ENCODE measurements at places on chromosomes 12 and 14. TPM values are rescaled to one million over a fixed set of nuclear protein-coding genes. Genes with fewer than 3 reads are reported as not detected.

Gene SERPINA9
- under 0.01 TPM for total RNA-seq

Gene SPATS2
- 23.3 TPM for total RNA-seq

Gene HOXC9
- 11.6 TPM for total RNA-seq

Gene CLEC12A
- total RNA-seq, result 0.29 TPM

Gene OASL
- total RNA-seq, result 1.2 TPM

Gene RAD9B
- total RNA-seq, result 0.59 TPM

Gene PPP4R4
- 0.29 TPM for total RNA-seq

Gene TRHDE
- total RNA-seq, result 0.59 TPM

Gene DLST
- total RNA-seq, result 72.5 TPM

Gene SLC7A7
- total RNA-seq, result 4.7 TPM

Gene CCDC85C
- 3.2 TPM for total RNA-seq

Gene TBC1D30
- total RNA-seq, result 0.72 TPM

Gene BEST3
- not detected for total RNA-seq

- DNase-seq, result no peak
Observed at GRCh38 chr12:65731771-65732170, 92.5 kb upstream of the HMGA2 start.

DNA sequence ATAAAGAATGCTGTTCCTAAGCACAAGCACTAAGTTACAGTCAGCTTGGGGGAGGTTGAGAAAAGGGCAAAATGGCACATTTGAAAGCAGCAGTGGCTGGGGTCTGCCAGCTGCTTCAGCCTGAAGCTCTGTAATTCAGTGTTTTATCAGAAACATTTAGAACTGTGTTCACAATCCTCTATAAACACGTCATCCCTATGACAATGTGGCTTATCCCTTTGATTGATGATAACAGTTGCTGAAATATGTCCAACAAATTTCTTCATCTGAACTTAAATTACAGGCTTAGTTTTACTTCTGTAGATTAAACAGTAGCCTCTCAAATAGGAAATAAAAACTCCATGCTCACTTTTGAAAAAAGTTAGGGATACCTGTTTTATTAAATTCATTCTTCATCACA, 108.8 kb downstream of the VEZT start:
- DNase-seq, result no peak

- peak; percentile 88 for DNase-seq
Observed at GRCh38 chr14:65824285-65824977, 411.9 kb downstream of the FUT8 start.

DNA sequence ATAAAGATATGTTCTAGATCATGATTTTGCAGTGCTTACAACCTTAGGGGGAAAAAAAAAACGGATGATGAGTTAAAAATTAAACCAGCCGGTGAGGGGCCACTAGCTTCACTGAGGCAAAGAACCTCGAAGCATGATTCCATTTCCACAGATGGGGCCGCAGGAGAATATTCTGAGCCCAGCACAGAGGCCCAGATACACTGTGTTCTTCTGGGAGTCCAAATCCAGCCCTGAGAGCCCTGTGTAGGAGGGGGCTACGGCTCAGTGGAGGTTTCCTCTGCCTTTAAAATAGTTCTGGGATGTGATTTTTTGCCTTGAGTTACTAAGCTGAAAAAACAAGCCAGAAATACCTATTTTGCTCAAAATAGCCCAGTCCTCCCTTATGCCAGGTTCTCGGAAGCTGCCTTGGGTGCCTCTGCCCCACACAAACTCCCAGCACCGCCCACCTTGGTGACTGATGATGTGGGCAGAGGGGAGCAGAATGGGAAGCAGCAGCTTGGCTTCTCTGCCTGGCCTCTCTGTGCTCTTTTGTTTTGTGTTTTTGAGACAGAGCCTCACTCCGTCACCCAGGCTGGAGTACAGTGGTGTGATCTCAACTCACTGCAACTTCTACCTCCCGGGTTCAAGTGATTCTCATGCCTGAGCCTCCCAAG, 105.4 kb upstream of the BCL2L14 start:
- no peak for DNase-seq

DNA sequence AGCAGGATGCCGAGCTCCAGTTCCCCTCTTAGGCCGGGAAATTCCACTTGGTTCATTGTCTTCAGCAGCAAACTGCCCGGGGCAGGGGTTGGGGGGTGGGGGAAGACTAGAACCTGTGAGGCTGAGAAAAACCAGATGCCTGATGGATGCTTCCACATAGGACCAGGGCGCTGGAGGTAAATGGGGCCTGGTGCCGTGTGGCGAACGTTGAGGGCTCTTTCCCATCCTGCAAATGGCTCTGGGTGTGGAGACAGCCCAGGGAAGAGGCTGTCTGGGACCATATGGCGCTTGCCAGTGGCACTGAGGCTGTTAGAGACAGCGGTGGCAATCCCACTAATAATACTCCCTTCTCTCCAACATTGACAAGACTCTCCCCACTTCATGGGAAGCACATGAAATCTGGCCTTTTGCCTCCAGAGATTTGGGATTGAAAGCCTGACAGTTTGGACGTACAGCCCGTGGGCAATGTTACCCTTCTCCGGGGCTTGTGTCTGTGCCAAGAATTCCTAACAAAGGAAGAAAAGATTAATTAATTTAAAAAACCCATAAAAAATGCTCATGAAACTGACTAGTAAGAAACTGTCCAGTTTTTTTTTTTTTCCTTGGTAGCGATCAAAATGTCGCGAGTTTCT, 44.5 kb downstream of the MAP1LC3B2 start:
- no peak for DNase-seq

GRCh38 chr12:114291389-114292060, 114.4 kb downstream of the TBX5 start:
- DNase-seq, result no peak

DNA sequence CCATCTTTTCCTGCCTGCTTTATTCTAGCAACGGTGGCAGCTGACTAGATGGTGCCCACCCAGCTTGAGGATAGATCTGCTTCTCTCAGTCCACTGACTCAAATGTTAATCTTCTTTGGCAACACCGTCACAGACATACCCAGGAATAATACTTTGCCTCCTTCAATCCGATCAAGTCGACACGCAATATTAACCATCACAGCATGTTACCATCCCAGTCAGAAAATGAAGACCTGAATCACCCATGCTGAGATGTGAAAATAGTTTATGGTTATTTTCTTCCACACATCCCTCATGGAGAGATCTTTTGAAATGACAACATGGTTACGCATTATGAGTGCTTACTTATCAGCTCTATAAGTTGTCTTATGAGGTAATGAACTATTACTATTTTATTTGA, 392.8 kb downstream of the SEC23A start:
- no peak for DNase-seq

DNA sequence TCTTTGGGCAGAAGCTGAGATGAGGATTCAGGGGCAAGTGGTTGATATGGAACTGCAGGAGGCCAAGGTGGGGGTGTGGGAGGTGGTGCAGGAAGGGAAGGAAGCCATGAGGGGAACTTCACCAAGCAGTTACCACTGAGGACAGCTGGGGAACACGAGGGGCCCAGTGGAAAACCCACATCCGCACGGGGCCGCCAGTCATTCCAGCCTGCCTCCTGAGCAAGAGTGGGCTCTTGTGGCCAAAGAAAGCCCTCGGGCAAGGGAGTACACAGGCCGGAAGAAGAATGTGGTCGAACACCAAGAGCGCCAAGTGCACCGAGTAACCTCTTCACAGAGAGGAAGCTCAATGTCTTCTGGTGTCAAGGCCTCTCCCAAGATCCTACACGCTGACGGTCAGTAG, 252.2 kb upstream of the FOXN3 start:
- no peak for DNase-seq

DNA sequence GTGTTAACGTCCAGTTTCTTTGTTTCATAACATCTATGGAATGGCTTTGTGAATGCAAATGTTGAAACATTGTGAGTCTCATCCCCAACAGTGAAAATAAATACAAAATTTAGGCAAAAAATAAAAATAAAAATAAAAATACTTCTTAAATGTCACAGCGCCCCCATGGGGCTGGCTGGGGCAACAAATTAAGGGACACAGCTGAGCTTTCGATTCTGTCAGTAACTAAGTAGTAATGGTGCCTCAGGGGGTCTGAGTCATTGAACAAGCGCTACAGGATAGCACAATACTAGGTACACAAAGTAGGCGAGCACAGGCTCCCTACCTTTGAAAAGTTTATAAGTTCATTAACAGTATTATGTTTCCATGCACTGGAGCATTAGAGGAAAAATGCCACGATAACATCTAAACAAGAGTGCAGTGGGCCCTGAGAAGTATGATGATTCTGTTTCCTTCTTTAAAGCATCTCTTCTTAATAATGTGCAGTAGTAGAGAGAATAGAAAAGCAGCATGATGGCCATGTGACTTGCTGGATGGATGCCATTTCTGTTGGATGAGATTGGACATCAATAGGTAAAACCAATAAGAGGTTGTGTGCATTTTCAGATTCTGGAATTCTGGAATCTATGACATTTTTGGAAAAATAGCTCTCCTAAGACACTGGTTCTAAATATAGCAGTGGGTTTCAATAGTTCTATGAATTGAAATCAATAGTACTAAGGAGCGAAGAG, 667.2 kb downstream of the DIO2 start:
- no peak for DNase-seq

DNA sequence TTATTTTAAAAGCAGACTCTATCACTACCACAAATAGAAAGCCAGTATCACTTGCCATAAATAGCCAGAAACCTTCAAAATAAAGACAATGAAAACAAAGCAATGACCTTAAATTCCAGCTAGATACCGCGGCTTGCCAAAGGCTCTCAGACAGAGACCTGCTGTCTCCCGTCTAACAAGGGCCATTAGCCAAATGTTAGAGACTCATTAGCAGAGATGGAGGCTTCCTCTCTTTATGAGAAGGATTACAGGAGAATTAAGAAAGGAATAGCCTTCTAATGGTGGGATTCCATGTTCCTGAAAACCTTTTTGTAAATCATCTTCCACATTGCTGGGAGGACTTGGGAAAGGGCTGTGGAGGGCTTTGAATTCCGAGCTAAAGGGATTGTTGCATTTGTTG, 206.7 kb downstream of the AACS start:
- DNase-seq, result no peak

GRCh38 chr14:51616256-51616655, 35.5 kb upstream of the FRMD6 start:
- DNase-seq, result no peak

- DNase-seq, result peak; percentile 44
Observed at GRCh38 chr14:103385929-103386712, 906 bp downstream of the MARK3 start.

DNA sequence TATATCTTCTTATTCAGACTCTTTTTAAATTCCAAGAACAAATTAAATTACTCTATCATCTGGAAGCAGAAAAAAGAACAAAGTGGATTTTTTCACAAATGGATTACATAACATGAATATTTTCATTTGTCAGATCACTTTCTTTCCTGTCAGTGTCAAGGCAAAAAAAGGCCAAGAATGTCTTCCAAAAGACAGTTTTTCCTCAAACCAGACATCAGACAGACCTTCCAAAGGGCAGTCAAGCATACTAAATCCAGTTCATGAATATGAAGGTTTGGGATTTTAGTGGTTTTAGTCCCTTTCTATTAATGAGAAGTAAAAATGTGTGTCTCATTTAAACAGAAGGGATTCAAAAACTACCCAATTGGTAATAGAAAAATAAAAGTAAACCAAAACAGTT, 336.0 kb downstream of the CEP128 start:
- no peak for DNase-seq

DNA sequence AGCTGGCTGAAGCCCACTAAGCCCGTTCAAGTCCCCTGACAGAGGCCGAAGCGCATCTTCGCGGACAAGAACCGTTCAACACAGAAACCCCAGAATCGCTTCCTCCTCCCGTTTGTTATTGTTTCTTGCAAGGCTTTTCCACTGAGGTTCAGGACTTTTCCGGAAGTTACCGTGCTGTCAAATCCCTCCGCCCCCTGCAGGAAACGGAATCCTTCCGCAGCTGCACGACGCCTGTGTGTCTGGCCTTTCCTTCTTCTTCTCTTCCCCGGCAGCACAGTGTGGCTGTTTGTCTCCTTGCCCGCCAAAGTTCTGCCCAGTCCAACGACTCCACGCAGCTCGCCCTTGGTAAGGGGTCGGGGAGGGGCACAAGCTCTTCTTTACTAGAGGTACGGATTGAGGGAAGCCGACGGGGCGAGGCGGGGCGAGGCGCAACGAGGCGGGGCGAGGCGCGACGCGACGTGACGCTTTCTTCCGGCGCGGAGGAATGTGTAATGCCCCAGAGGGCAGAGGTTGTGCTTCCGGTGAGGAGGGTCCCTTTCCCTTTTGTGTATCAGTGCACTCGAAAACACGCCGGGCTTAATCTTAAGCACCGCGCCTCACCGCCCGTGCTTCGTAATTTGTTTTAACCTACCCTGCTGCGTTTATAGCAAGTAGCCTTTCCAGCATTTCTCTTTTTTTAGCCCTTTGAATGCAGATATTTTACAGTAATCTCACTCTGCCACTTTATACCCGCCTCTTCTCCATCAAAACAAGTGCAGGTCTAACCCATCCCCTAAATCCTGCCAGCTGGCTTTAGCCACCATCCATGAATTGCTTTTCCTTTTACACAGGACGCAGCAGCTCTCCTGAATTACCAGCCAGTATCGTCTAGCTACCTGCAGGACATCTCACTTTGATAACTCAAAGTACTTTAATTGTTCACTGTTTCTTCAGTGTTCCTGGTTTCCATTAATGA, at the start of gene KDM5A:
Gene KDM5A, minus strand, starts transcription at position 179 of the 955 bp plus-strand sequence. CDS start 229 bp downstream, outside the sequence.
- DNase-seq, result peak; percentile 94

DNA sequence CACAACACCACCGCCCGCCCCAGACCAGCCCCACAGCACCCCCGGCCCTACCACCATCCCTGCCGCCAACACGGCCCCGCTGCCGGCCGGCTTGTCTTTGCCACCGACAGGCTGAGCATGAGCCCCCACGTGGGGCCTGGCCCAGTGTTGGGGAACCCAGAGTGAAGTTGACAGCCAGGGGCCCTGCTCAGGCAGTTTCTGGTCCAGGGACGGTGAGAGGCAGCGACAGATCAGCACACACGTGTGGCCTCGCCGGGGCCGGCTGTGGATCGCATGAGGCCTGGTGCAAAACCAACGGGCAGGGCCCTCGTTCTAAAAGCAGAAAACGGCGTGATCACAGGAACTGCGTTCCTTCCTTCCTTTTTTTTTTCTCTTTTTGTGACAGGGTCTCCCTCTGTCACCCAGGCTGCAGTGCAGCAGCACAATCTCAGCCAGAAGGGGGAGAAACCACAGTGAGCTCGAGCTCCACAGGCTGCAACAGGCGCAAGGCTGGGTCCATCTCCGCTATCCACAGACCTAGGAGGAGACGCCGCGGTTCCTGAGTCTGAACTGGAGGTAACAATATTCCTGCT, 50.5 kb upstream of the FBRSL1 start:
- DNase-seq, result no peak

DNA sequence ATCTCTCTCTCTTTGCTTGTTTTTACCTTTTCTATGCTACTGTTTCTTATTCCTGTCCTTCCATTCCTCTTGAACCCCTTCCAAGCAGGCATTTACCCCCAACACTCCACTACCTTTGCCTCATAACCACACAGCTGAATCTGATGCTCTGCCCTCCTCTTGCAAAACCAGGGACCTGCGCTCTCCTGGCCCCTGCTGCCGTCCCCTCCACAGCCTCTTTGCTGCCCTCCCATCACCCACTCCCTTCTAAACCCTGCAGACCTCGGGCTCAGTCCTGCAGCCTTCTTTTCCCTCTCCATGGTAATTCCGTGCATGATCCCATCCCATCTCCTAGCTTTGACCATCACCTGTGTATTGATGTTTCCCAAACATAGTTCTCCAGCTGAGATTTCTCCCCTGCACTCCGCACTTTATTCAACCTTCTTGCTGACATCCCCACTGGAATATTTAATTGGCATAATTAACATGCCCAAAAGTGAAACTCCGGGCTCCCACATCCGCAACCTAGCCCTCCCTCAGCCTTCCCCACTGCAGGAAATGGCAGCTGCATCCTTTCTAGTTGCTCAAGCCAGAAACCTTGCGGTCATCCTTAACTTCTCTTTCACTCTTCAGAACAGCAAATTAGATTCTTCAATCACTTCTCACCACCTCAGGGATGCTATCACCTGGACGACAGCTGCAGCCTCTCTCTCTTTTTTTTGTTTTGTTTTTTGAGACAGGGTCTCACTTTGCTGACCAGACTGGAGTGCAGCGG, 16.0 kb downstream of the FIGNL2 start:
- DNase-seq, result peak; percentile 25

All from osteoblast (primary cell).